ENCODE measurements at places on chromosomes 1 and 21. TPM values are rescaled to one million over a fixed set of nuclear protein-coding genes. Genes with fewer than 3 reads are reported as not detected.

GRCh38 chr1:234546890-234547788 lies 62.8 kb downstream of the IRF2BP2 start:
- DNase-seq, result no peak

- DNase-seq, result peak; percentile 15
Measured at GRCh38 chr21:36104317-36105300, 30.3 kb upstream of the CBR3 start.

DNA sequence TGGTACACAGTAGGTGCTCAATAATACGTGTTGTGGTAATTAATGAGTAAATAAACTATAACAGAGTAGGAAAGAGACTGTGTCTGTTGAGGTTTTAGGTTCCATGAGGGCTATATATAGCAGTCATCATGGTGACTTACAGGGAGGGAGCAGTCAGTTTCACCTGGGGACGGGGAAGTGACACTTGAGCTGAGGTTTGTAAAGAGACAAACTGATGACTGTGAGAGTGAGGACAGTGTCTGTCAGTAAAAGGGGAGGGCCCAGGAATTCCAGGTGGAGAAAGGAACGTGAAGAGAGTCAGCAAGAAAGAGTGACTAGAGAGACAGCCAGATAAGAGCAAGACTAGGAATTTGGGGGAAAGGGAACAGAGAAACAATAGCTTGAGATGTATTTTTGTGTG lies 30.2 kb downstream of the ABCA4 start:
- DNase-seq, result no peak

DNA sequence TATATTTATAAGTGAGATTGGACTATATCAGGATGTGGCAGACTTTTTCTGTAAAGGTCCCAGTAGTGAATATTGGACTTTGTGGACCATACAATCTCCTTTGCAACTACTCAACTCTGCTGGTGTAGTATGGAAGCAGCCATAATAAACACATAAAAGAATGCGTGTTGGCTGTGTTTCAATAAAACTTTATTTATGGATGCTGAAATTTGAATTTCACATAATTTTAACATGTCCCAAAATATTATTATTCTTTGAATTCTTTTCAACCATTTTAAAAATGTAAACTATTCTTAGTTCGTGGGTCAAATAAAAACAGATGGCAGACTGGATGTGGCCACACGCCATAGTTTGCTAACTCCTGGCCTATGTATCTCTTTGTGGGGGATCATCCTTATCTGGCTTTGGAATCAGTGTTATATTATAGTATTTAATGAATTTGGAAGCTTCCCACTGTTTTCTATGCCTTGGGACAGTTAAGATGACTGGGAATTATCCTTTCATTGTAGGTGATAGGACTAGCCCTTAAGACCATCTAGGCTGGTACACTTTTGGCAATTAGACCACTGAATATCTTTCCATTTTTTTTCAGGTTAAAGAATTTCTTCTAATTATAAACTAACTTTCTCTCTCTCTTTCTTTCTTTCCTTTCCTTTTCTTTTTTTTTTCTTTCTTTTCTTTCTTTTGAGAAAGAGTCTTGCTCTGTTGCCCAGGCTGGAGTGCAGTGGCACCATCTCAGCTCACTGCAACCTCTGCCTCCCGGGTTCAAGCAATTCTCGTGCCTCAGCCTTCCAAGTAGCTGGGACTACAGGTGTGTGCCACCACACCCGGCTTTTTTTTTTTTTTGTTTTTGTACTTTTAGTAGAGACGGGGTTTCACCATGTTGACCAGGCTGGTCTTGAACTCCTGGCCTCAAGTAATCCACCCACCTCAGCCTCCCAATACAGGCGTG lies 14.9 kb upstream of the SLAMF6 start:
- no peak for DNase-seq

- no peak for DNase-seq
Measured at GRCh38 chr1:214264196-214264595, 16.8 kb upstream of the SMYD2 start.

DNA sequence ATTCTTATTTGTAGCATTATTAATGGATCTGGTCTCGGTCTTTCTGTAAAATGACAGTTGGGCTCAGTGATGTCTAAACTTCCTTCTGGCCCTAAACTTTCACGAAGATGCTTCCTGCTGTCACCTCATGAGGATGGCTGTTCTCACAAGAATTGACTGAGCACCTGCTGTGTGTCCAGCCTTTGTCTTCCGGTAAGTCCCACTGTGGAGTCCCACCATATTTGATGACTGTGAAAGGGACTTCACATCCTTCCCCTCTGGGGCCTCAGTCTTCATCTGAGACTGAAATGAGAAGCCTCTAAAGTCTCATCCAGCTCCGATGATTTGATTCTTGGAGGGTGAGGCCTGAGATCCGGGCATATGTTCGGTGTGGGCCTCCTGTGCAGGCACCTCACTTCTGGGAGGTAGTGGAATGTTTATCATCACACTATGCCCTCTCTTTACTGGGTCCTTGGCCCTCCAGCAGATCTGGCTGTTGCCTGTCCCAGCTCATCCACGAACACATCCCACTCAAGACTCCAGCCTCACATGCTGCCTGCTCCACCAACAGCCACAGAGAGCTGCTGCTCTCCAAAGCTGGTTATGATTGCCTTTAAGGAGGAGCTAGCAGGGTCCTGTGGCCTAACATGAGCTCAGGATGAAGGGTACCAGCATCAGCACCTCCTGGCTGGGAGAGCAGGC lies 95.8 kb downstream of the KCNN3 start:
- no peak for DNase-seq

GRCh38 chr21:40852563-40852962 lies 5.6 kb upstream of the DSCAM start:
- no peak for DNase-seq

DNA sequence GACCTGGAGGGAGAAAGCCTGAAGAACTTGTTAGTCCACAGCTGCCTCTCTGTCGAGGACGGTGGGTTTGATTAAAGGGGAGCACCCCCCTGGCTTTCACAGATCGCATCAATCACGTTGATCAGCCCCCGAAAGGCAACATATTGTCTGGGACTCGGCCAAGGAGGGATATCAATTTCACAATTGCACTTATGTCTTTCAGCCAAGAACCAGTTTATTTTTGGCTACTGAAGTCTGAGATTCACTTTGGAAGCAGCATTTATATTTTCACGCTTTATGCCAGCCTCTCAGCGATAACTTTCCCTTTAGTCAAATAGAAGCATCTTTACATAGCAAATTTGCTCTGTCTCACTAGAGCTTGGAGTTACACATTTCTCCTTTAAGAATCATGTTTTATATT lies 253.2 kb upstream of the RRP15 start:
- DNase-seq, result no peak

DNA sequence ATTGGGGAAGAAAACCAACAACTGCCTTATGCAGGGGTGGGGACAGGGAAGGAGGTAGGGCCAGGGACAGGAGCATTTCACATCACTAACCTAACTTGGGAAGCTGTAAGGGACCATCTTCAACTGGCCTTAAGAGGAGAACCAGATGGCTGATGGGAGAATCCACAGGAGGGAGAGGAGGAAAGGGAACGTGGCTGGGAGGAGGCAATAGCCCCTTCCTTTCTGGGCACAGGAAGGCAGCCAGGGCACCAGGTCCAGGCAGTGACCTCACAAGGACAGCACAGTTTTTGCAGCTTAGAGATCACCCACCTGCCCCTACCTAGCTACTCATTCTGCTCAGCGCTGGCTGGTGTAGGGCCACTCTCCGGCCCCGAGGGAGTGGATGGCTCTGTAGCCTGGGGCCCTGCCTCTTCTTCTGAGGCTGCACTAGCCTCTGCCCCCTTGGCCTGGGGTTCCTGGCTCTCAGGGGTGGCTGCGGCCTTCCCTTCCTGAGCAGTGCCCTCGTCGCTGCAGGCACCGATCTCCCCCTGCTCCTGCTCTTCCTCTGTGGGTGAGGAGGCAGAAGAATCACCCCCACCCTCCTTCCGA lies 1.7 kb downstream of the MARCKSL1 start:
- DNase-seq, result peak; percentile 35

- DNase-seq, result no peak
Measured at GRCh38 chr1:182404781-182405180, 4.3 kb upstream of the TEDDM1 start.

- DNase-seq, result peak; percentile 84
Measured at GRCh38 chr1:117366177-117367045, 838 bp upstream of the MAN1A2 start.

GRCh38 chr1:28740118-28740517 lies 3.4 kb downstream of the YTHDF2 start:
- no peak for DNase-seq

DNA sequence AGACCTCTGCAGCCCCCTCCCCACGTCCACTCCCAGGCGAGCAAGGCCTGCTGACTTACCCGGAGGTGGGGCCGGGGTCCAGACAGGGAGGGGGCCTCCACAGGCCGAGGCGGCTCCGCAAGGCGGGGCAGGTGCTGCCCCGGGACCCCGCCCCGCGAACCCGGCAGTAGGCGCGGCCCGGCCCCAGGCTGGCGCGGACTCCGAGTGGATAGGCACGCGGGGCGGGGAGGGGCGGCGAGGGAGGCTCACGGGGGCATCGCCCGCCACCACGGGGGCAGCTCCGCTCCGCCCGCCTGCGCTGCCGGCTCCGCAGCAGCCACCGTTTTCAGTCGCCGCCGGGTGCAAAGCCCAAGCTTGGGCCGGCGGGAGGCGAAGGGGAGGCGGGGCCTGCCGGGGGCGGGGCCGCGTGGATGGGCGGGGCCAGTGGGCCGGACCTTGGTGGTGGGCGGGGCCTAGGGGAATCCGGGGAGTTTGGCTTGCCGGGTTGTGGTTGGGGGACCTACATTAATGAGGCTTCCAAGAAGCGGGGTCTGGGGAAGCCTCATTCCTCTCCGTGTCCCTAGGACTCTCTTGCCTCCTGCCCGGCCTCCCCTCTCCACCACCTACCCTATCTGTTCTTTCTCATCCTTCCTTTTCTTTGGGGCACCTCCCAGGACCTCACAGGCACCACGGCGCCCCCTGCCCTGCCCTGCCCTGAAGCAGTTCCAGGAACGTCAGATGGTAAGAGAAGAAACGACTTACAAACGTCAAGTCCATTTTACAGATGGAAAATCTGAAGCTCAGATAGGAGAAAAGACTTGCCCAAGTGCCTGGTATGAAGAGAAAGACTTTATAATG lies at the start of gene RIMS3:
Gene RIMS3 (minus strand): TSS at position 348 of the 837 bp plus-strand sequence. CDS start 23,757 bp downstream, outside the sequence.
- DNase-seq, result peak; percentile 94

DNA sequence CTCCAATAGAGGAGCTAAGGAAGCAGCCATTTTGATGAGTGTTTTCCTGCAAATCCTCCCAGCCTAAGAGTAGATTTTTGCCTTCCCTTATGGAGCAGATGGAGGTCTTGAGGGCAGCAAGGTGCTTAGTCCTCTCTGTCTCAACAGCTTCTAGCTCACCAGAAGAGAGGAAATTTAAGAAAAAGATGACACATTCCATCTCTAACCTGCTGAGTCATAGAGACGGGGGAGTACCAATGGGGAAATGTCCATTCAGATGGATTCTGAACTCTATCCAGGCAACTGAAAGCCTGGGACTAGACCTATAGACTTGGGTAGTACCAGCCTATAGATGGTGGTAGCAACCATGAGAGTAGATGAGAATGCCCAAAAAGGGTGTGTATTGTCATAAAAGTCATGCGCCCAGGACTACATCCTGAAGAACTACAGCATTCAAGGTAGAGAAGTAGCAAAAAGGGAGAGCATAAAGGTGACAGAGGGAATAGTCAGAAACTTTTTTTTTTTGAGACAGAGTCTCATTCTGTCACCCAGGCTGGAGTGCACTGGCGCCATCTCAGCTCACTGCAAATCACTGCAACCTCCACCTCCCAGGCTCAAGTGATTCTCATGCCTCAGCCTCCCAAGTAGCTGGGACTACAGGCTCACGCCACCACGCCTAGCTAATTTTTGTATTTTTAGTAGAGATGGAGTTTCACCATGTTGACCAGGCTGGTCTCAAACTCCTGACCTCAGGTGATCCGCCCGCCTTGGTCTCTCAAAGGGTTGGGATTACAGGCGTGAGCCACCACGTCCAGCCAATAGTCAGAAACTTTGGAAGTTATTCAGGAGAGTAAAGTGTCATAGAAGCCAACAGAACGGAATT lies 10.7 kb upstream of the ELOA start:
- no peak for DNase-seq

DNA sequence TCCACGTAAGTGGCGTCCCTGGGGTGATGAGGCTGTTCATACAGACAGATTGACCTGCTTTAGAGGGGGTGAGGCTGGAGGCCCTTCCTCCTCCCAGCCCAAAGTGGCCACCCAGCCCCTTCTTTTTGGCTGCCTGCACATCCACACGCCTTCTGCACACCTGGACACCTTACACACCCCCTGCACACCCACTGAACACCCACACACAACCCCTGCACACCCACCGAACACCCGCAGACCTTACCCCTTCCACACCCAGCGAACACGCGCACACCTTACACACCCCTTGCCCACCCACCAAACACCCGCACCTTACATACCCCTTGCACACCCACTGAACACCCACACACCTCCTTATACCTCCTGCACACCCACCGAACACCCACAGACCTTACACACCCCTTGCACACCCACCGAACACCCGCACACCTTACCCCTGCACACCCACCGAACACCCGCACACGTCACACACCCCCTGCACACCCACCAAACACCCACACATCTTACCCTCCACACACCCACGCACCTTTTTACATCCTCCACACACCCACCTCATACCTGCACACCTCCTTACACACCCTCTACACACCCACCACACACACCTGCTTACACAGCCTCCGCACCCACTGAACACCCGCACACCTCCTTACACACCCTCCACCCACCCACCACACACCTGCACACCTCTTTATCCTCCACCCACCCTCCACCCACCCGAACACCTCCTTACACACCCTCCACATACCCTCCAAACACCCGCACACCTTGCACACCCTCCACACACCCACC lies 37.7 kb downstream of the COQ8A start:
- DNase-seq, result no peak

DNA sequence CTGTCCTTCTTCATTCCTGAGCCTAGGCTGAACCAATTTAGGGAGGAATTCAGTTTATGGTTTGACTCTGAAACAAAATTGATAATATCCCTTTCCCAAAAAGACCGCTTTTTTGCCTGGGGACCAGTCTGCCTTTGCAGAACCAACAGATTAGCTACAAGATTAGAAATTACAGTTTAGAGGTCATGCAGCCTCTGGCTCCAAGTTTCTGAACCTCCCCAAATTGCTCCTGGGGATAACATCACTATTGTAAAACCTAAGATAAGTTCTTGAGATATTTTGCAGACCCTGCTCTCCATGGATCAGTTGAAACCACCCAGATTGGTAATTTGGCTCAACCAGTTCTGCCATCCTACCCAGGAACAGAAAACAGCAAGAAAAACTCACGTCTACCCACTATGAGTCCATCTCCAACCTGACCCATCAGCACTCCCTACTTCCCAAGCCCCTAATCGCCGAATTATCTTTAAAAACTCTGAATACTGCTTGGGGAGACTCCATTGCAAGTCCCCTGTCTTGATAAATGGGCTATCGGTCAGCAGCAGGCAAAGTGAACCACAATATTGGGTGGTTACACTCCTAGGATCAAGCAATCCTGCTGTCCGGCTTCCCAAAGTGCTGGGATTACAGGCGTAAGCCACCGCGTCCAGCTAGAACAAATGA lies 605 bp upstream of the RABGGTB start:
- DNase-seq, result no peak

GRCh38 chr1:87478231-87478630 lies 149.6 kb downstream of the LMO4 start:
- no peak for DNase-seq

Gene SH2D1B
- not detected for total RNA-seq

Gene NBPF4
- not detected for total RNA-seq

Gene OR10Z1
- not detected for total RNA-seq

Gene TFF1
- not detected for total RNA-seq

Gene ERO1B
- total RNA-seq, result 10.6 TPM

Gene TNFAIP8L2
- 1.6 TPM for total RNA-seq

Gene GJC2
- 0.73 TPM for total RNA-seq

Gene EFNA1
- total RNA-seq, result 6.9 TPM

Gene DESI2
- 41.3 TPM for total RNA-seq

Gene S100A4
- total RNA-seq, result 1.4 TPM

Gene TRPM2
- 4.0 TPM for total RNA-seq

Data from cerebellum (tissue), 4 donors.